Hematopoietic multipotent progenitor cell (in vitro differentiated cells): ENCODE measurements at places on chromosomes 11 and 22.

- no peak for DNase-seq
Measured at GRCh38 chr22:30318799-30319419, 7.8 kb downstream of the TBC1D10A start.

GRCh38 chr11:115498354-115498753 lies 5.9 kb downstream of the CADM1 start:
- DNase-seq, result no peak

GRCh38 chr11:38356255-38356654 lies 1758.2 kb upstream of the RAG2 start:
- DNase-seq, result no peak

- no peak for DNase-seq
Measured at GRCh38 chr11:108253176-108253575, 30.3 kb downstream of the ATM start.

GRCh38 chr22:20792966-20793728 lies 19.2 kb downstream of the SERPIND1 start:
- peak; percentile 54 for DNase-seq

GRCh38 chr22:20084547-20085413 lies 4.7 kb downstream of the DGCR8 start:
- DNase-seq, result no peak

DNA sequence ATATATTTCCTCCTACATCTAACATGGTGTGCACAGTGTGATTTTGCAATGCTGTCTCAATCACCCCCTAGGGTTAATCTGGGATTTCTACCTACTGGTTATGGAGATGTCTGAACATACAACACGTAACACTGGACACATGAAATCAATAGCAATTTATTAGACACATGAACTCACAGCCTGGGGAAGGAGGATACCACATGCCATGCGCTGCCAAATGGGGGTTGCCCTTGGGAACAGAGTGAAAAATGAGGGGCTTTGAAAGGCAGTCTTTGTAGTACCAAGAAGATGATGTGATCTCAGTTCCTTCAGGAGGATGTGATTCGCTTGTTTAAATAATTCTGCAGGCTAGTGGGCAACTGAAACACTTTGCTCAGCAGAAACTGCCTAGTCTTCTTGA lies 253.6 kb upstream of the LRRC4C start:
- no peak for DNase-seq

DNA sequence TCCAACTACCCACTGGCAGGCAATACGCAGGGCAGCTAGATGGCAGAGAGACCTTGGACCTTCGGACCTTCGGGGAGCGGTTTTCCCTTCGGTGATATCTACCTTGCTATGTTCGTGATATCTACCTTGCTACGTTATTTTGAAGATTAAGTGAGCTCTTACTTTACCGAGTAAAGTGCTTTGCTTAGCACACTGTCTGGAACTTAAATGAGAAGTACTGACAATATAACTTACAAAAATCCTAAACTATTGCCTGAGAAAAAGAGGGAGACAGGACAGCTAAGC lies 1.0 kb upstream of the PRDM10 start:
- no peak for DNase-seq

GRCh38 chr11:61820174-61820573 lies 3.4 kb upstream of the FADS1 start:
- no peak for DNase-seq
